ENCODE measurements at places on chromosomes 2 and 18.

DNA sequence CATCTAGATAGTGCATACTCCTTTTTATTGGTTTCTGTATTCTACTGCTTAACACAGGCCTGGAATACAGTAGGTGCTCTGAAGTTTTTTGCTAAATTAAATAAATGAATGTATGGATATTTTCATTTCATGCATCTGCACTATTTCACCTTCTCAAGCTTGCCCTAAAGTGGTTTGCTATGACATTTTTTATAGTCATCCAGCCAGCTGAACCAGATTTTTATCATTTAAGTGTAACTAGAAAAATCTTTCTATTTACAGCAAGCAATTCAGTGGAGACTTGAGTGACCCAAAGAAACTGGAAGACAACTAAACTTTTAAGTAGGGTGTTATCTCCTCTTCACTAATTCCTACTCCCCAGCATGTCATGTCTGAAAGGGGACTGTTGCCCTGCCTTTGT is 354.9 kb downstream of the OSR1 start:
- DNase-seq: no peak

DNA sequence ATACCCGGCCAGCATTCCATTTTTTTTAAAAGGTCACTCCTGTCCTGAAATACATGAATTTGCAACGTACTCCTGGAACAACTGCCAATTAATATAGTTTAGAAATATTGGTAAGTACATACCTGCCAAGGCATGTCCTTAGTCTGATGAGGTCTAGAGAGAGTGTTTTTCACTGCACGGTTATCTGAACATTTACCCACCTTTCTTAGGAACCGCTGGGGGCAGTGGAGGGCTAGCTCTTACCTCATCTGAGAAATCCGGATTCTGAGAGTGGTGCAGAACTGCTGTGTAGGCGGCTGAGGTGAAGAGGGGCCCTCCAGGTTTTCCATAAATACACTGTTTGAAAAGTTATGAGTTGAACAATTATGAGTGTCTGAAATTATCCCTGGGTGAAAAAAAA is 133.1 kb upstream of the CCDC195 start:
- no peak for DNase-seq

DNA sequence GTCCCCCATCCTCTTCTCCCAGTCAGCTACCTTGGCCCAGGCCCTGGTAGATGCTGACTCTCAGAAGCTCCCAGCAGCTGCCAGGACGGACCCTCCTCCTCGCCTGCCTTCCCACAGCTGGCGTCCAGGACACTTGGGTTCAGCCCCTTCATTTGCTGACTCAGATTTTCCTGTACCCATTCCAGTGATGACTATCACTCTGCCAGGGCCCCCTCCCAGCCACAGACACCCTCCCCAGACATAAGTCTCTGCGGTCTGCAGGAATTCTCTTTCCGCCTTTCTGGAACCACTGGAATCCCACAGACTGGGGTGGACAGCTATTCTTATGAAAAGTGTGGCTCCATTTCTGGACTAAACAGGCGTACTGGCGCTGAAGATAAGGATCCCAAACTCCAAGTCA is 260.3 kb upstream of the EPAS1 start:
- DNase-seq: no peak

DNA sequence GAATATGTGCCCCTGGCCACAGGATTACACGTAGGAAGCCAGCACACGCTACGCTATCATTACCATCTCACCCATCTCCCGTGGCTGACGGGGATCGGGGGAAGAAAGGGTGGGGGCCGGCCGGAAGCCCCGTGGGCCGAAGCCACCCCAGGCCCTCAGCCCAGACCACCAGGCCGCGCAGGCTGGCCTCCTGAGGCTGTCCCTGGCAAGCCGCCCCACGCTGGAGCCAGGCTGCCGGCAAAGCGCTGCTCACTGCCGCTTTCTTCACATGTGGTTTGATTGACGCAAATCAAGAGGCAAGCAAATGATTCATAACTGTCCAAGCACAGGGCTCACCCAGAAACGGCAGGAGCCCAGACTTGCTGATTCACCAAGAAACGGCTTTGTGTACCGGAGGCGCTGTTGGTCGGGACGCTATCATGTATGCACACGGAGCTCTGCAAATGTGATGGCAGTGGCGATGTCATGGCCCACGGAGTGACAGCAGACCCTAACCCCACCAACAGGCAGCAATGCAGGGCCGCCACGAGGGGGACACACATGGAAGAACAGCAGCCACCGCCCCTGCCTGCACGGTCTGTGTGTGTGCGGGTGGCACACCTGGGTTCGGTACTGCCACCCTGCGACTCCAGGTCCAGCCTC is 125.7 kb downstream of the HDAC4 start:
- DNase-seq: no peak

DNA sequence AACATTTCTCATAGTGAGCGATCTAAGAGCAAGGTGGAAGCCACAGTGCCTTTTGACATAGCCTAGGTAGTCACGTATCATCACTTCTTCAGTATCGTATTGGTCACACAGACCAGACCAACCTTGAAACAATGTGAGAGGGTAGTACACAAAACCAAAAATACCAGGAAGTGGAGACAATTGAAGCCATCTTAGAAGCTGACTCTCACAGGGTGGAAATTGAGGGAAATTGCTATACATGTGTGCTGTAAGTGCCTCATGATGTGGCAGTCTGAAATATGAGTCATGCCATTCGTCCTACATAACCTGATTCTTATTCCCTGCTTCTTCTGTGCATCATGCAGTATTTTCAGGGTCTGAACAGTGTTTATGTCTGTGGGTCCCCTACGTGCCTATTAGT is 62.3 kb upstream of the STON1 start:
- no peak for DNase-seq

DNA sequence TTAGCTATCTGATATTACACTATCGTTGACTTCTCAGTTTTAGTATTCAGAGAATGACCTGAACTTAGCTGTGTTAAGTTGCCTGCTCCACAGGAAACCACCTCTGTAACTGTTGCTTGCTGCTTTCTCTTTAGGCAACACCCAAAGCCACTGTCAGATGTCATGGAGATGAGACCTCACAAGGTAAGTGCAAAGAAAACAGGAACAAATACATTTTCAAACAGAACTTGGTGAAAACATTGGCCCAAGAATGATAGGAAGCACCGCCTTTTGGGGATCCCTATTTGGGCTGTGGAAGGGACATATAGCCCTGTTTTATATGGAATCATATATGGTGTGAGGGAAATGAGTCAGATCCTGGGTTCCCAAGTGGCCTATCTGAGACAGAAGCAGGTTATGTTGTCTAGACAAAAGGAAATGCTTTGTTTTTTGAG is 143.4 kb downstream of the UBE2E3 start:
- no peak for DNase-seq

GRCh38 chr2:8543383-8544170 is 138.3 kb upstream of the ID2 start:
- no peak for DNase-seq

DNA sequence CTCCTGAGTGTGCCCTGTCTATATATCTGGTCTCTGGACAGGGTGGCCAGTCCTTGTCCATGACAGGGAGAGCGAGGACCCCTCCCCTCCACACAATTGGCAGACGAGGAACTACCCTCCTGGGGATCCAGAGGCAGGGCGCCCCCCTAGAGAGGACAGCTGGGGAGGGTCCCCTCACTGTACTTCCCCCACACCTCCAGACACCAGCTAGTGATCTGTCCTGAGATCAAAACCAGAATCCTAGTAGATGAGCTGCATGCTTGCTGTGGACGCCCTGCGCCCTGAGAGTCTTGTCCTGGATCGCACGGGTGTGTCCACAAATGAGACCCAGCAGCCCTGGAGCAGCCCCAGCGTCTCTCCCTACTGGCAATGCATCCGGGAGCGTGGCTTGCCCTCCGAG is 83.4 kb upstream of the PXDN start:
- no peak for DNase-seq

DNA sequence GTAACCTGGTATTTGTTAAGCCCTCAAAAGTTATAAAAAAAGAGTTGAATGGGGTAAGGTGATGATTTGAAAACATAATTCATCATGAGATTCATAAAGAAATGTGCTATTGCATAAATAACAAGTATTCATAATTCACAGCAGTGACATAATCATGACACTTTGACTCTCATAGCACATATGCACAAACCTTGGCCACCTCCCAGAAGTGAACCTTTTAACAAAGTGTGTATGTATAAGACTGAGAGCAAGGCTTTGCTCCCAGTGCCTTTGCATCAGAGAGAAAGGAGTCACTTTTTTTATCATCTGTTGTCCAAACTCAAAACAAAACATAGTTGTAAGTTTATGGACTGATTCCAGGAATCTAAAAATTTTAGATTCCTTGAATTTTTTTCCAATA is 15.0 kb upstream of the HTR2B start:
- no peak for DNase-seq

DNA sequence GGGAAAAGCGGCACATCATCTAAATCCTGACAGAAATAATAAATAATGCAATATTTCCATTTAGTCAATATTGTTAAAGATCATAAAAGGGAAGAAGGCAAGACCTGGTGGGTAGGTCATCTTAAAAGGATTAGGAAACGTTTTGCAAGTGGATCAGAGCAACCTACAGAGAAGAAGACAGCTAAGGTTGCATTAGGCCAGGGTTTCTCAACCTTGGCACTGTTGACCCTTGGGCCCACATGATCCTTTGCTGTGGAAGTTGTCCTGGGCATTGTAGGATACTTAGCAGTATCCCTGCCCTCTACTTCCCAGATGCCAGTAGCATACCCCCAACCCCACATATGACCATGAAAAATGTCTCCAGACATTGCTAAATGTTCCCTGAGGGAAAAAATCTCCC is 55.0 kb downstream of the KLF7 start:
- DNase-seq: no peak

- DNase-seq: no peak
Measured at GRCh38 chr2:23561088-23561487, 176.1 kb downstream of the KLHL29 start.

GRCh38 chr2:191574232-191574631 is 103.7 kb upstream of the NABP1 start:
- DNase-seq: no peak

DNA sequence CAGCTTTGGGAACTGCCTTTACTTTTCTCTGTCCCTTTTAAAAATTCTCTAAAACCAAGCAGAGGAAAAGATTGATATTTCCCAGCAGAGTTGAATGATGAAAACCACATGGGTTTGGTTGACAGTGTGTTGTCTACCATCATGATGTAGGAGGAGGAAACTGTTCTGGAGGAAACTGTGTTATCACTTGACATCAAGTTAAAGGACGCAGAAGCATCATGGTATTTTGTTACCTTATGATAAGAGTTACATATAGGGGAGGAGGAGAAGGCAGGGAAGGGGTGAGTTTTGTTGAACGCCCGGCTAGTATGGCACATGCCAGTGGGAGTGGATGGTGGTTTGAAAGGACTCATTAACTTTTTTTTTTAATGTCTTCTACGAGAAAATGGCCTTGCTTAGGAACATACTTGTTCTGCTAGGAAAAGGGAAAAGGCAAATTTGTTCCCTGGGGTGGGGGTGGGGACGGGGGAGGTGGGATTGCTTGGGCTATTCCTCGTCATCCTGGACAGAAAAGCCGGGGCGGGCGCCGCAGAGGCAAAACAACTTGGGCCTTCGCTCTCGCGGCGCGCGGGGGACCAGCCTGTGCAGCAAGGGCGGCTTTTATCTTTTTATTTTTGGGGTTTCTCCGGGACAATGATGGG is 766 bp downstream of the TMEM17 start:
- no peak for DNase-seq

All from NCI-H524 treated with DMSO at 0.1 percent for 48 hours (cell line).